Activated CD8-positive, alpha-beta memory T cell treated with anti-CD3 and anti-CD28 coated beads for 4 hours (primary cell): ENCODE measurements at places on chromosomes 12 and 14.

GRCh38 chr12:5588176-5588575, 156.3 kb downstream of the NTF3 start:
- DNase-seq, result no peak

GRCh38 chr14:54672688-54673087, 105.8 kb downstream of the SAMD4A start:
- no peak for DNase-seq

DNA sequence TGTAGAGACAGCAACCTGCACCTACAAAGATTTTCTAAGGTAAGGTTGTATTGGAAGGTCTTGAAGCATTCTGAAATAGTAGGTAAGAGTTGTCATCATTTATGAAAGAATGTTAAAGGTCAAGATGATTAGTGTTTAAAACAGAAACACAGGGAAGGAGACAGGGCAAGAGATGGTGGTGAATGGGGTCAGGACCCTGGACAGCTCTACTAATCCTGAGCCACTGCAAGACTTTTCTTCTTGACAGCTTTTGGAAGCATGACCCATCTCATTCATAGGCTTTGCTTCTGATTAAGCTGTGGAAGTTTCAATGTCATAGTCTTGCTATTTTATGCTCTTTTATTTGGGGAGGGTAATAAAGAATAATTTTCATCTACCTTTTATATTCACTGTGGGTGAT, 75.5 kb upstream of the CAND1 start:
- DNase-seq, result no peak

- DNase-seq, result no peak
Measured at GRCh38 chr14:23115039-23115731, 3.9 kb downstream of the CEBPE start.

DNA sequence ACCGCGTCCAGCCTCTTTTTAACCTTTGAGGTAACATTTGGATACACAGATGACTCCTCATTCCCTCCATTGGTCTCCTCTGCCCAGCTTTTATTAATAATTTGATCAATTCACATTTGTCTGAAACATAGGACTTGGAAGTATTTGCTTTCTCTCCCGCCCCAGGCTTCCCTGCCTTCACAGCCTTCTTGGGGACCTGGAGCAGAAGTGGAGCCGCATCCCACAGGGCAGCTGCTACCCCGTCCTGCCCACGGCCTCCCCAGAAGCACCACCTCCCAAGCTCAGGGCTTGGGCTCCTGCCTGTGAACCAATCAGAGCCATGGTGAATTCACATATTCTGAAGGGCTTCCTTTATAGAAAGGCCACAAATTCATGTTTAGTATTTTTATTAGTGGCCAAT, 97.6 kb downstream of the PIWIL1 start:
- no peak for DNase-seq

DNA sequence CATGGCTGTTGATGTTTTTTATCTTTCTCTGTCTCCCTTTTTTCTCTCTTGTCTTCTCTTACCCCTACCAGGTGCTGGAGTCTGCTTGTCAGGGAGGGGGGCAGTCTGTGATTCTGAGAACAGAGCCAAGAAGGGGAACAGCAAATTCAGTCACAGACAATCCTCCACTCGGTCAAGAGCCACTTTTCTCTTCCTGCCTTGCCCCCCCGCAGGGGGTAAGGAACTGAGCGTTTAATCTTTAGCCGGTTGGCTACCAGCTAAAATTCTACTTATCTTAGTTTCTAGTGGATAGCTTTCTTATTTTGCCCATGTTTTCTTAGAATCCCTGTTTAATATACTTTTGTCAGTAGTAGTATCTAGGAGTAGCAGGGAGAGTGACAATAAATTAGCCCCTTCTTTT, 1.9 kb downstream of the RIMKLB start:
- no peak for DNase-seq

GRCh38 chr14:105458571-105458970, 16.1 kb upstream of the CRIP2 start:
- no peak for DNase-seq

- no peak for DNase-seq
Measured at GRCh38 chr14:21749306-21749868, 75.8 kb upstream of the OR4E1 start.

DNA sequence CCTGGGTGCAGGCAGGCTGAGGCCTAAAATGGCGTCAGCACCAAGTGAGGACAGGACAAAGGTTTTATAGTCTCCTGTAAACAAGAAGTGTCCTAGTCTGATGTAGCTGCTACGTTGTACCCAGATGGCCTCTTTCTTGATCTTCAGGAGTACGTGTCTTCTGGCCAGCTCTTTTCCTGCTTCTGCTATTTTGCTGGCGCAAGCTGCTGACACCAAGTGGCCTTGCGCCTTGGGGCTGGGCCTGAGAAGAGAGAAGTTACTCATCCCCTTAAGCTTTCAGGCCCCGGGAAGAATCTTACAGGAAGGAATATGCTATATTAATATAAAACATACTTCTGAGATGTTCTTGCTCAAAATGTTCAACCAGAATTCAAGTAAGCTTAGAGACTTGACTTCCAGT, 605.2 kb downstream of the GALC start:
- no peak for DNase-seq

DNA sequence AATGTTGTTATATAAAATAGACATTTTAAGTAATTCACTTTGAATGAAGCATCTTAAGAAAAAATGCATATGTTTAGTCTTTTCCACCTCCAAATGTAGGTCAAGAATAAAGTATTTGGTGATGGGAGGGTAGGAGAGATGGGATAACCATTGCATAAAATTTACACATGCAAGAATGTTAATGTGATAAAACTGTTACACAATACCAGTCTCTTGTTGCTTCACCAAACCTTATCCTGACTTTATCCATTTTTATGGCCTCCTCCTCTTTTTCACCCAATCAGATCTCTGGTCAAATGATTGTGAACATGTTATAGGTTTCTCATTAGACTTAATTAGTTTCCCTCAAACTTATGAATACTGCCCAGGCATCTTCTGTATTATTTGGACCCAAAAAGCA, 994.5 kb upstream of the FLRT2 start:
- no peak for DNase-seq

DNA sequence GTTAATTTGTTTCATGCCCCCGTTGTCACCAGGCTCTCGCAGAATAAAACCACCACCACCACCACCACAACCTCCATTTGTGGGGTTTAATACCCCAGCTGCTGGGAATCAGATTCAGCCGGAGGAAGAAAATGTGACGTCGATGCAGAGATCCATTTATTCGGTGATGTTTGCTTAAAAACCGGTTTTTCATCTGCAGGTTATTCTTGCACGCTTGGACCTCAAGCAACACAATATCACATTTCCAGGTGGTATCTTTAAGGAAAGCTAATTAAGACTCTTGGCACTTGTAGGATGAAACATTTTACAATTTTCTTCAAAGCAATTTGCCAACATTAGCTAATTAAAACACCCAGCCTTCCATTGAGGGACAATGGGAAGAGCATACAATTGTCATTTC, 39.8 kb downstream of the SPRING1 start:
- DNase-seq, result no peak

- DNase-seq, result no peak
Measured at GRCh38 chr14:58562141-58562540, 75.6 kb upstream of the DACT1 start.

GRCh38 chr14:33573301-33573880, 377.5 kb downstream of the EGLN3 start:
- no peak for DNase-seq

DNA sequence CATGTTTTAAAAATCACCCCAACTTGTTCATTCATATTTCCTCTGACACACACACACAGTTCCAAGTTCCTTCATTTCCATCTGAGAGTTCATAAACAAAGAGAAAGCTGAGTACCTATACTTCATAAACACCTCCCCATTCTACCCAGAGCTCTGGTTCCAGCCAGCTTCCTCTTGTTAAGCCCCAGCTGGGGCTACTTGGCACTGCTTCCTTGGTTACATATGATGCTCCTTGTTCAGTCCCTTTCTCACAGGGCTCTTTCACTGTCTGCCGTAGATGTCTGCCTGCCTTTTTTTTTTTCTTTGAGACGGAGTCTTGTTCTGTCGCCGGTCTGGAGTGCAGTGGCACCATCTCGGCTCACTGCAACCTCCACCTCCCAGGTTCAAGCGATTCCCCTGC, 77.5 kb downstream of the COX16 start:
- no peak for DNase-seq

DNA sequence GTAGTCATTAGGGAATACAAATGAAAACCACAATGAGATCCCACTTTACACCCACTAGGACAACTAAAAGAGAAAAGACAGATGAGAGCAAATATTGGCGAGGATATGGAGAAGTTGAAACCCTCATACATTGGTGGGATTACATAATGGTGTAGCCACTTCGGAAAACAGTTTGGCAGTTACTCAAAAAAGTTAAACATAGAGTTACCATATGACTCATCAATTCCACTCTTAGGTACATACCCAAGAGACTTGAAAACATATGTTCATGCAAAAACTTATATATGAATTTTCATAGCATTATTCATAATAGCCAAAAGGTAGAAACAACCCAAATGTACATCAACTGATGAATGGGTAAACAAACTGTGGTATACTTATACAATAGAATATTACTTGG, 27.1 kb downstream of the ALDH1L2 start:
- DNase-seq, result no peak

- peak; percentile 1 for DNase-seq
Measured at GRCh38 chr14:77375973-77376770, 722 bp downstream of the TMED8 start.

GRCh38 chr14:69023035-69023434, 43.9 kb upstream of the ACTN1 start:
- DNase-seq, result no peak

DNA sequence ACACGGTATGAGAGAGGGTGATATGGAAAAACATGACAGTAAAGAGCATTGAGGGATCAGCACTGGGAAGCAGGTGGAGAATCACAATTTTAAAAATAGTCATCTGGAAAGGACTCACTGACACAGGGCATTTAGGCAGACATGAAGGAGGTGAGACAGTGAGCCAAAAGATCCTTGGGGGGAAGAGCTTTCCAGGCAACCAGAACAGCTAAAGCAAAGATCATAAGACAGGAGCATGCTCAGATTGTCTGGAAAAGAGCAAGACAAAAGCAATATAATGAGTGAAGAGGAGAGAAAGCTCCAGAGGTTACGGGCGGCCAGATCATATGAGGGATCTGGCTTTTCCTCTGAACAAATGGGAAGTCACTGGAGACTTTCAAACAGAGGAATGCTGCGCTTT, 63.9 kb downstream of the DENND5B start:
- no peak for DNase-seq

DNA sequence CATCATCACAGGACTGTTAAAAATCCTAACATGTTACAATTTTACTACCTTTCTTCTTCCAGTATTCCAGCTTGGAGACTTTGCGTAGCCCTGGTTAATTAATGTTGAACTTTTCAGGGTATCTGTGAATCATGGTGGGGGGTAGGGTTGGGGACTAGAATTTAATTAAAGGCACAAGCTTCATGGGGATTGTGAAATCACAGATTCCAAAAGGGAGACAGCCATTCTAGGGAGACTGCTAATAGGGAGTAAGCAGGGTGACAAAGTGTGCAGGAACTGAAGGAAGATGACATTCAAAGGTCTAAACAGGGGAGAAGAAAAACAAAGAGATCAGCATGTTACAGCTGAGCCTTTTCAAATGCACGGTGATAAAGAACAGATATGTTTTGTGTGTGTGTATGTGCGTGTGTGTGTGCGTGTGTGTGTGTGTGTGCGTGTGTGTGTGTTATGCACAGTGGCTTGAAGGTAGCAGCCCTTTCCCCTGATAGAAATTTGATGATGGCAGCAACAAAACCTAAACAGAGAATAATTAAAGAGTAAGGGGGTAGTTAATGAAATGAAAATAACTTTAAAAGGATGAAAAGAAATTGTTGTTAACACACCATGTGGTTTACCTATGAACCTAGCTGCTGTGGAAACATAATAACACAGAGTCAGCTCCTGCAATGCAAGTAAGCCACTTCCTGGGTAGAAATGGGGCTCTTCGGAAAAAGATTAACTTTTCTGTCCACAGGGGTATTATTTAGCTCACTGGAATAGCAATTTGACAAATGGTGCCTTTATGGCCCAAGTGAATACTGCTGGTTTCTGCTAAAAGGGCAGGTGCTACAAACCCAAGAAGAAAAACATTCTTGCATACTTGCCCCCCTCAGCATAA, 581.7 kb downstream of the DIO2 start:
- DNase-seq, result no peak

GRCh38 chr14:73170686-73171085, 34.4 kb downstream of the PSEN1 start:
- no peak for DNase-seq

DNA sequence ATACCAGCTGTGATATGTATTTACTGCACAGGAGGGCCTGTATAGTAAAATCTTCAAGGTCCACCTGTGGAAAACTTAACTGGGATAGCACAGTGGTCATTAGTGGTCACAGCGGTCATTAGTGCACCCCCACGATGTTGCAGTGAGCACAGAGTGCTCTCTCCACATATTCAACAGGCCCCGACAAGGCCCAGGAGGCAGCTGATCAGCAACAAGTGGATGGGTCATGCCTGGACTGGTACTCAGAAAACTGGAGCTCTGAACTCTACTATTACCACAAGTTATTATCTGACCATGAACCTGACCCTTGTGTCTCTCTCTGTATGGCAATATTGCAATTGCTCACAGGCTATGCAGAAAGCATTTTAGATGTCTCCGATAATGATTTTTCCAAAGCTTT, 129.5 kb downstream of the SLC35F4 start:
- DNase-seq, result no peak

DNA sequence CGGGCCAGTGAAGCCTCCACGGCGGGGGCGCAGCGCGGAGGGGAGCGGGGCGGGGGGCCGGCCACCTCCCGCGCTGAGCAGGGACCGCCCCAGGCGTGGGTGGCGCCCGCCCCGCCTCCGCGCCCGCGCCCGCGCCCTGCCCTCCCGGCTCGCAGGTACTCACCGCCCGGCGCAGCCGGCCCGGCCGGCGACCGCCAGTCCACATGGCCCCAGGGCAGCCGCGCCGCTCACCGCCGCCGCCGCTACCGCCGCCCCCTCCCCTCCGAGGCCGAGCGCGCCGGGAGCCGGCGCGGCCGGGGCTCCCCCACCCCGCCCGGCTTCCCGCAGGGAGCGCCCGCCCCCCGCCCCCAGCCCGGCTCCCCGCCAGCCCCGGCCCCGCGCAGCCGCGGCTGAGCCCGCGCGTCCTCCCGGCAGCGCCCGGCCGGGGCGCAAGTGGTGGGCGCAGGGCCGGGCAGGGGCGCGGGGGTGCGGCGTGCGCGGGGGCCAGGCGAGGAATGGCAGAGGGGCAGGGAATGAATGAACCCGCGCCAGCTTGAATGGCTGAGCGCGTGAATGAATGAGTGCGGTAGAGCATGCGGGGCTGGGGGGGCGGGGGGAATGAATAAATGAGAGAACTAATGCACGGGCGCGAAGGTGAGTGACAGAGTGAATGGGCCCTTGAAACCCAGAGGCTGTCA, at the start of gene BEGAIN:
TSS of gene BEGAIN (minus strand) at position 332 of the 677 bp plus-strand sequence. CDS start at position 205, 127 bp downstream.
- DNase-seq, result no peak
